ENCODE measurements at places on chromosomes 3 and 15.

GRCh38 chr3:175818811-175819464 lies 959.8 kb downstream of the NAALADL2 start:
- DNase-seq, result no peak

GRCh38 chr3:164387236-164387635 lies 691.1 kb downstream of the SI start:
- DNase-seq, result no peak

GRCh38 chr3:188310270-188310710 lies 156.3 kb downstream of the LPP start:
- DNase-seq, result no peak

- DNase-seq, result no peak
Observed at GRCh38 chr3:36892457-36893136, 52.3 kb downstream of the TRANK1 start.

DNA sequence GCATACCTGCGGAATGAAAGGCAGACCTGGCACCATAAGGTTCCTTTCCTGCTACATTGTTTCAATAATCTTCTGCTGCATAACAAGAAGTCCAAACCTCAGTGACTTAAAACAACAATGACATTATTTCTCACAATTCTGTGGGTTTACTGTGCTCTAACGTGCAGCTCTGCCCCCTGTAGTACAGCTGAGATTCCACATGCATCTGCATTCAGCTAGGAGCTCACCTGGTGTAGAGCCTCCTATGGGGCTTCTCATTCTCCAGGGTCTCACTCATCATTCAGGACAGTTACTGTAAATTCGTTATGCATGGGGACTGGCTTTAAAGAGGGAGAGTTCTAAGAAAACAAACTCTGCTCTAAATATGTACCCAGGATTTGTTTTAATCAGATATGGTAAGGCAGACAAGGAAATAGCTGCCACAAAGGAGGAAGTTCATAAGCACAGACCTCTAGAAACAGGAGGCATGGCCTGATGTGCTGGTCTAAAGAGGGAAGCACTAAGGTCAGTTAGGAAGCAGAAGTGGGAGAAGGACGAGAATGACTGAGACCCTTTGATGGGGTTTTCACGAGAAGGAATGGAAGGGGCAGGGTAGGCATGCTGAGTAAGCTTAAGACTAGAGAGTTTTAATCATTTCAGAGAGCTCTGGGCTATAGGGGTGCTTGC lies 347.0 kb downstream of the NEK10 start:
- no peak for DNase-seq

Data from inflammatory macrophage (primary cell).